Fibroblast of skin of left quadriceps (primary cell): ENCODE measurements at places on chromosomes 4 and X.

DNA sequence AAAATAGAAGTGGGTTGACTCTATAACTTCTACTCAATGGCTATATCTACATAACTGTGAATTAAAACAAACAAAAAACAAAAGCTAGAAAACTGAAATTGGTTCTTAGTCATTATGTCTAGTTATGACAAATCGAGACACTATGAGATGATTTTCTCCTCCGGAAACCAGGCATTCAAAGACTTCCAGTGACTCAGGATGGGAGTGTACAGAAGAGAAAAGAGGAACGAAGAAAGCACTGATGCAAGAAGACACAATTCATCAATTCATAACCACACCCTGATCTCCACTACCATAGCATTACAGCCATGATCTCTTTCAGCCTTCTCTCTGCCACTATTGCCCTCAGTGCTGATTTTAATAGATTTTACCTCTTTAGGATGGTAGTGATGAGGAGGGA, 253.6 kb downstream of the CBLL2 start:
- DNase-seq, result peak; percentile 32

DNA sequence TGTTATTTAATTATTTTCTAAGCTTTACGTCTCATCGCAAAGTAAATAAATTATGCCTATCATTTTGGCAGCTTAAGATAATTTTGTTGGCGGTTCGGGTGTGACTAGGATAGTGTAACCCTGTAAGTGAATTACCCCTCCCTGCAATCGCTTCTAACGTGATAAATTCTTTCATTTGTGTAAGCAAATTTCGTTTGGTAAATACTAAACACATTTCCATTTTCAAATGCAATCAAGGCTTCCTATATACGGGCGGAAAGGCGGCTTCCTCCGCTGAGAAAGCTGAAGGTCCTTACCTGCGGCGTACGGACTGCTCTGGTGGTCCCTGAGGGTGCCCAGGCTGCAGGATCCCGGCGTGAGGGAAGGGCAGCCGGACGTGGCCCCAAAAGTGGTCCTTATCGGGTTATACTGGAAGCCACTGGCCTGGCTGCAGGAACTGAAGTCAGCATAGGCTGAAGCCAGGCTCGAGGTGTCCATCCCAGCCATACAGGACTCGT, 403 bp downstream of the PHOX2B start:
- no peak for DNase-seq

DNA sequence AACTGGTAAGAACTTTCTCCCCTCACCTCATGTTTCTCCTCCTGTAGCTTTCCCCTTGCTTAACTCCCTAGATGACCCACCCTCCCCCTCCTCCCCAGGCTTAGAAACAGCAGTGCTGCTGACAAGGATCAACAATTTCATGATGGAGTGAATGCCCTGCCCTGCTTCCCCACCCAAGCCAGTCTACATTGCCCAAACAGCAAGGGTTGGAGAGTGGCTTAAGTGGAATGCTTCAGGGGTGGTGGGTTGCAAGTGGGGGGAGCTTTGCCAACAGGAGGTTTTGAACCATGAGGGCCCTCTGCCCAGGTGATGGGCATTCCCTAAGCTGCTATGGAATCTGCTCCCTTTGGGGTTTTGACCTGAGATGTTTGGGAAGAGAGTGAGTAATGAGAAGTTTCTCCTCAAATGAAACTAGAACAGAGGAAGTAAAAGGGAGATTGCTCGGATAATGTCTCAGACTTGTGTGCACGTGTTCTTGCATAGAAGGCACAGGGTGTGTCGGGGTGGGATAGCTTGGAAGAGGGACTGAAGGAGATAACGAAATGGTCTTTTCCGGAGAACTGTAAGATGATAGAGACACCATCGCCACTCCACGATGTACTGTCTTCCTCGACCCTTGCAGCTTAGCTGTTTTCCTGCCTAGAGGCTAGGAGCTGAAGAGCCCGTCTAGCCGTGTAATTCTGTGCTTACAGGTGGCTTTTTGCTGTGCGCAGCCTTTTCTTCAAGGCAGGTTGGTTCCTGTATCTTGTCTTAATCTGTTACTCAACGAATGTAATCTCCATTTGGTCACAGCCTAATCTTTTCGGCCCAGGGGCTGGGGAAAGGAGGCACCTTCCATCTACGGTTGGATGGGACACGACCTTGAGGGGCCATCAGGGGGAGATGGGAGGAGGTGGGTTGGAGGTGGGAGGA, 10.1 kb downstream of the GDPD2 start:
- no peak for DNase-seq

DNA sequence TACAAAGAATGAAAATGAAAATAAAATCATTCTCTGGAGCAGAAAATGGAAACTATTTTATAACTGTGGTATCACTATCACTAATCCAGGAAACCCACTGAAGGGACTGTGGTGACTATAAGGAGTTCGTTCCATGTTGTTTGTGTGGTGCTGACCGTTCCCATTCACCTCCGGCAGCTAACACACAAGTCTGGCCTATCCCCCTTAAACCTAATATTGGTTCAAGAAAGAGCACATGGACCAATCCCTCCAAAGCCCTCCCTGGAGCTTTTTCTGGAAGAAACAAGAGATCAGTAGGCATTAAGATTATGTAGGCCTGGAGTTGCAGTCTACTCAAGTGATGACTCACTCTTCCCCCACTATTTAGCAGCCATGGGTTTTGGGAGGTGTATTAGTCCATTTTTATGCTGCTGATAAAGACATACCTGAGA, 25.9 kb upstream of the FAM241A start:
- no peak for DNase-seq

GRCh38 chrX:31136144-31136611, 64.3 kb upstream of the FTHL17 start:
- no peak for DNase-seq

DNA sequence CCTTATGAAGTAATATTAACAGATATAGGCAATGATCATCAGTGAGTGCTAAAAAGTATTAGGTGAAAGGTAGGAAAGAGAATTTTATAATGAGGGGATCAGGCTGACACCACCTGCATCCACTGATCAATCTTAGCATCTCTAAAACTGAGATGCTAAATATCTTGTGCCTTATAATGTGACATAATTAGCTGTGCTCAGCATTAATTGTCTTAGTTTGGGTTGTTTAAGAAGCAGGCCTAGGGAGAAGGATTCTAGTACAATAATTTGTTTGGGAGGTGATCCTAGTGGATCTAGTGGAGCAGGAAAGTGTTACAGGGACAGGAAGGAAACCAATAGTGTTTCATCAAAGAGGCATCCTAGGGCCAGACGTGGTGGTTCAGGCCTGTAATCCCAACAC, 22.2 kb upstream of the PAPSS1 start:
- no peak for DNase-seq

GRCh38 chrX:275476-275966, 5.7 kb upstream of the PLCXD1 start:
- DNase-seq, result no peak

DNA sequence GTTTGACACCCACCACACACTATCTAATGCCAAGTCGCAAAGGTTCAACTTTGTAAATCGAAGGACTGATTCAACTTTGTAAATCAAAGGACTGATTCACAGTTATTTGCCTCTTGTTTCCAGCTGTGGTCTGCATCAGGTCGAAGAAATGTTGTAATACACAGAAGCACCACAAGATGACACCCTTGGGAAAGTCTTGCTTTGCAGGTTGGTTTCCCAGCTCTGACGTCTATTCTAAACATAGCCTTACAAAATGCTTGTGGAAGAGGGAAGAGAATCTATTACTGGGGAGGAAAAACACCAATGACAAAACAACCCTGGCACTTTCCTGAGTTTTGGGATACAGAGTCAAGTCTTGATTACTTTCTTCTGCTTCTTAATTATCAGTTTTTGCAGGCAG, 35.3 kb downstream of the SUPT20HL1 start:
- DNase-seq, result peak; percentile 28

DNA sequence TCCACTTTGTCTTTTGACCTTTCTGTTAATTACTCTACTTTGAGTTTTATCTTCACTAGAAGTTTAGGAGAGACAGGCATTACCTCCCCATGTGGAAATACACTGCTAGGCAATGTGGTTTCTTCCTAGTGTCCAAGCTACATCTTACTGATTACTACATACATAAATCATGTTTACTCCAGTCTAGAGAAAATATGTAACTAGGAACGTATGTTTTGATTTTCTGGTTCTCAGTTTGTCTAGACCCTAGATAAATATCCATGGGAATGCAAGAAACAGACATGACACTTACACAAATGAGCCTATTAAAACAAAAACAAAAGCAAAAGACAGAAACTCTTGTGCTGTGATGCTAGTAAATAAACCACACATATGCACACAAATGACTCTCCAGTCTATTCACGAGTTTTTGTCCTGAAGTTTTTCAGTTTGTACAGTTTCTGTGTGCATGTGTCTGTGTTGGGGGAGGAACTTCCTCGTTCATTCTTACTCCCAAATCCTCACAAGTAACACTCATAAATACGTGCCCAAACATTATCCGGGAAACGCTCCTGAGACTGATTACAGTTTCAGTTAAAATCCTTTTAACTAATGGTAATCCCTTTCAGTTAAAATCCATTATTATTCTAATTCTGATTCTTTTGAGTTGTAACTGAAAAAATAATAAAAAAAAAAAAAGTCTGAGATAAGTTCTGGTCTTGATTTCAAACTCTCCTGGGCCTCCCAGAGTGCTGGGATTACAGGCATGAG, 283.5 kb upstream of the FTHL17 start:
- DNase-seq, result no peak

- DNase-seq, result no peak
These were observed 62.2 kb downstream of the SPANXN3 start for GRCh38 chrX:143455046-143455445.

- no peak for DNase-seq
These were observed 112.4 kb upstream of the RBPJ start for GRCh38 chr4:26208237-26208994.

GRCh38 chr4:26815199-26815598, 45.4 kb upstream of the STIM2 start:
- no peak for DNase-seq

DNA sequence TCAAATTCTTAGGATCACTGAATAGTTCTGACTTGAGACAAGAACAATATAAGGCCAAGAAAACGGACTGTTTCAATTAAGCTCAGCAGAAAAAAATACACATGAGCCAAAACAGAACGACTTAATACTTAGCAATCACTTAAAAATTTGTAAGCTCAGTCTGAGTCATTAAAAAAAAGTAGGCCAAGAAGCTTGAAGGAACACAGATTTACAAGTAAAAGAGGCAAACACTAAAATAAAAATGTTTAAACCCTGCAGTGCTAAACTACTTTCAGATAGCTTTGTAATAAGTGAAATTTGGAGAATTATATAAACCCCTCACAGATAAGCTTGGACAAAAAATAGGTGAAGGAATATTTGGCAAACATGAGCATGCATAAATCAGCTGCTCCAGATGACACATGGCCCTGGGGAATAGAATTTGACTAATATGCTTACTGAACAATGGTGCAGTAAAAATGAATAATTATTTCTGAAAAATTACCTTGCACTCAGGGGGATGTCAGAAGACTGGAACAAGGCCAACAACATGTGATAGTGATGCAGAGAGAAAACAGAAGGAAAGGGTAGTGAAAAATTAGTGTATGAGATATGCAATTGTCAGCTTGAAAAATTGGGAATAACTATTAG, 49.6 kb downstream of the LNX1 start:
- peak; percentile 95 for DNase-seq

- DNase-seq, result no peak
These were observed 1118.1 kb upstream of the PRKX start for GRCh38 chrX:4831574-4831973.

GRCh38 chr4:51840781-51841180, 2.2 kb upstream of the DCUN1D4 start:
- no peak for DNase-seq
